ENCODE measurements at places on chromosomes 7 and 10. TPM values are rescaled to one million over a fixed set of nuclear protein-coding genes. Genes with fewer than 3 reads are reported as not detected.

DNA sequence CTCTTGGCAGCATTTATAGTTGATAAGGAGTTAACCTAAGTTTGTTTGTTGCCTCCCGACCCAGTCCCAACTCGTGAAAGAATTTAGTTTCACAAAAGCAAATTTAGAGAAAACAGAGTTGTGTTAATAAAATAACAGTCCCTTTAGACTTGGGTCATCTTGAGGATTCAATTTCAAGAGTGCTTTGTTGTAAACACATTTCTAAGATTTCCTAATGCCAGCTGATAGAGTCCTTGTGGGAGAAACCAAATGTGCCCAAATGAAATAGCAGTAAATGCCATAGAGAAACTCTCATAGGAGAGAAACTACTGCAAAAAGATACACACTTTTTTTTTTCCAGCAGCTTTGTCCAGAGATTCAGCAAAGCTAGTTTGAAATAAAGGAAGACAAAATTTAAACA, 211.3 kb upstream of the BMPER start:
- no peak overlapping the region for H3K27ac ChIP-seq
- H3K4me1 ChIP-seq, result no peaks in the 10 kb centered on the region
- no peak overlapping the region for H3K4me3 ChIP-seq
- H3K27me3 ChIP-seq, result no peaks in the 10 kb centered on the region
- no peak for DNase-seq

TRIM8 gene
- 21.7 TPM for total RNA-seq

GRCh38 chr7:157077021-157077420, 61.7 kb upstream of the UBE3C start:
- DNase-seq, result no peak
- H3K36me3 ChIP-seq, result no peaks in the 10 kb centered on the region
- H3K27ac ChIP-seq, result no peak overlapping the region
- H3K27me3 ChIP-seq, result peaks cover 14% of the 10 kb centered on the region

WEE2 gene
- 0.05 TPM for total RNA-seq

- H3K4me1 ChIP-seq, result no peaks in the 10 kb centered on the region
- no peak overlapping the region for H3K4me3 ChIP-seq
- no peaks in the 10 kb centered on the region for H3K27me3 ChIP-seq
- H3K27ac ChIP-seq, result no peak overlapping the region
Measured at GRCh38 chr10:131461093-131461492, 149.6 kb upstream of the TCERG1L start.

- no peaks in the 10 kb centered on the region for H3K4me1 ChIP-seq
- no peak for DNase-seq
- no peaks in the 10 kb centered on the region for H3K36me3 ChIP-seq
- no peak overlapping the region for H3K4me3 ChIP-seq
- H3K27ac ChIP-seq, result no peak overlapping the region
- H3K27me3 ChIP-seq, result no peaks in the 10 kb centered on the region
Measured at GRCh38 chr7:17512181-17512675, 213.8 kb downstream of the AHR start.

CRHR2 gene
- under 0.01 TPM for total RNA-seq

Data from thymus (tissue), 14 donors.